CD8-positive, alpha-beta memory T cell (primary cell): ENCODE measurements at places on chromosomes 7 and 10. TPM values are rescaled to one million over a fixed set of nuclear protein-coding genes. Genes with fewer than 3 reads are reported as not detected.

CYP3A7 gene
- not detected for total RNA-seq

CYP2C9 gene
- total RNA-seq = not detected

NMT2 gene
- 16.1 TPM for total RNA-seq

ANKRD30A gene
- not detected for total RNA-seq

TYW1 gene
- 21.5 TPM for total RNA-seq

WNT2 gene
- not detected for total RNA-seq

OR2A5 gene
- total RNA-seq = not detected

LRRTM3 gene
- not detected for total RNA-seq

C7orf33 gene
- total RNA-seq = not detected
